ENCODE measurements at places on chromosomes 5 and 9.

DNA sequence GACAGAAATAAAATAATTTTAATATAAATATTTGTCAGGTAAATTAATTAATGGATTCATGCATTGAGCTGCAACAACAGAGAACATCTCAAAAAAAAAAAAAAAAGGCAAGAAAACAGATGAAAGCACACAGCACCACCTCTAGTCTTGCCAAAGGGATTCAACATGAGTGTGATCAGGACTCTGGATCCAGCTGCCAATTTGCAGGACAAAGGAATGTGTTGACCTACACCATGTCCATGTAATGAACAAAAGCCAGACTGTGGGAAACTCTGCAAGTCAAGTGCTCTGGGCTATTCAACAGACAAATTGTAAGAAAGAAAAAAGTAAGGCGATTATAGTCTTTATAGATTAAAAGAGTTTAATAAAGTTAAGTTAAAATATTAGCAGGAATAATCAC is 769.3 kb downstream of the TLR4 start:
- DNase-seq: no peak

- no peak for DNase-seq
Observed at GRCh38 chr5:107696080-107696479, 25.3 kb upstream of the EFNA5 start.

DNA sequence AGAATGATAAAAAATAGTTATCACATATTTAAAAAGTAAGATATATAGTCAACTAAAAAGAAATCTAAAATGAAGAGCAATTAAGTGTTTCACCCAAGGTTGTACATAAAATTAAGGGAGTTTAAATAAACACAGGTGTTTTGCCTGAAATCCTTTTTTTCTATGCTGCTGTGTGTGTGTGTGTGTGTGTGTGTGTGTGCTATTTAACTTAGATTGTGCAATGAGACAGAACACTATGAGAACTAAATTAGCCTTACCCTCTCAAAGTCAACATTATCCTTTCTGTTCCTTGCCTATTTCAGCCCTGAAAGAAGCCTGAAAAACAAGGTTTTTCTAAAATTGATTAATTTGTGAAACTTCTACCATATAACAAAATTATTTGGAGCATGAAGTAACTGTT is 516.2 kb downstream of the ELAVL2 start:
- no peak for DNase-seq

- no peak for DNase-seq
Observed at GRCh38 chr5:149860801-149861322, 83.7 kb downstream of the PDE6A start.

GRCh38 chr5:79273341-79273740 is 37.4 kb downstream of the JMY start:
- no peak for DNase-seq

DNA sequence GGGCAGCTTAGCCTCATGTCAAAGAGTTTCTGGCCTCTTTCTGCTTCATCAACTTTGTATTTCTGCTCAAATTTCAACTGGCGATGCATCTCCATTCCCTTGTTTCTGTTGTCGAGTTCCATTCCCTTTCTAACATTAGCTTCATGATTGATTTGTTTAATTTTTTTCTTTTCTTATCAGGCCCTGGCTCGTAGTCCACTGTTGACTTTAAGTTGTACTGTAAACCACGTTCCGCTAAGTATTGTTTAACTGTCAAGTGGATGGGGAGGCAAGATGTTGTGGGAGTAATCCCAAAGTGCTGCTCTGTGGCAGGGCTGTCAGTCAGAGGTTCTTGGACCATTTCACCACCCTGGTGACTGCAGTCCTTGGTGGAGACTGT is 309.1 kb downstream of the PSAT1 start:
- no peak for DNase-seq

- DNase-seq: no peak
Observed at GRCh38 chr9:69066955-69067354, 31.4 kb downstream of the FXN start.

DNA sequence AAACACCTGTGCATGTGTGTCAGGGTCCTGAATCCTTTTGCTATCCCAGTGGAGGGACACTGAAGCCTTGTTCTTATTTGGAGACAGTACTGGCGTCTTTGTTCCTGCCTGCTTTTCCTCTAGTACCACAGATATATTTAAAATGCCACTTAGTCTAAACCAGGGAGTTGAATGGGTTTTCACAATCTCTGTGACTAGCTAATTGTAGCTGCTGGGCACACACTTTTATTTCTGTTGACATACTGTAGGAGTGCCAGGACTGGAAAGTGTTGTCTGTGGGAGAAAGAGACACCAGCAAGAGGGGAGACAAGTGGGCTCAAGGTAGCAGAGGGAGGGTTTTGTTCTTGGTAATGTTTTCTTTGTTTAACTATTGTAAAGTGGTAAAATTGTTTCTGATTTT is 174.0 kb upstream of the SV2C start:
- DNase-seq: no peak

DNA sequence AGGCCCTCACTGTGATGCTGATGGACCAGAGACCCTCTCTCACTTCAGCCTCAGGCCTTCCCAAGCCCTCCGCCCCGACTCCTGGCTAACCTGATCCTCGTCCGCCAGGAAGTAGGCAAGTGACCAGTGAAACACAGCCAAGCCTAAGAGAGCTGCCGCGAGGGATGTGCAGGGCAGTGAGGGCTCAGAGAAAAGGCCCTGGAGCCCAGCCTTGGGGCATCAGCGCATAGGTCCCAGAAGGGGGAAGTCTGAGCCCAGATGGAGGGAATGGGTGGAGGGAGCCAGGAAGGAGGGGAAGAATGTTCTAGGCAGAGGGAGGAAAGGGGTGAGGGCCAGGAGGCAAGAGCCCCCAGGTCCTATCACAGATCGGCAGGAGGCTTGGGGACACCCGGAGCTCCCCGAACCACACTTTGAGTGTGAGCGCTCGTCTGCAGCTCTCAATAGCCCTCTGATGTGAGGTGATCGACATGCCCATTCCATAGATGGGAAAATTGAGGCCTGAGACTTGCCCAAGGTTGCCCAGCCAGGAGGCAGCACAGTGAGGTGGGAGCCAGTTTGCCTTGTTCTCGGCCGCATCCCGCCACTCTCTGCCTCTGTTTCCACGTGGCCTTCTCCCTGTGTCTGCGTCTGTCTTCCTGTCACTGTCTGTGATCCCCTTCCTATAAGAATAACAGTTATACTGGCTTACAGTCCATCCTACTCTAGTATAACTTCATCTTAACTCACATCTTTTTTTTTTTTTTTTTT is 20.2 kb downstream of the PLPP7 start:
- DNase-seq: no peak

- DNase-seq: no peak
Observed at GRCh38 chr9:107024193-107024592, 161.2 kb downstream of the ZNF462 start.

DNA sequence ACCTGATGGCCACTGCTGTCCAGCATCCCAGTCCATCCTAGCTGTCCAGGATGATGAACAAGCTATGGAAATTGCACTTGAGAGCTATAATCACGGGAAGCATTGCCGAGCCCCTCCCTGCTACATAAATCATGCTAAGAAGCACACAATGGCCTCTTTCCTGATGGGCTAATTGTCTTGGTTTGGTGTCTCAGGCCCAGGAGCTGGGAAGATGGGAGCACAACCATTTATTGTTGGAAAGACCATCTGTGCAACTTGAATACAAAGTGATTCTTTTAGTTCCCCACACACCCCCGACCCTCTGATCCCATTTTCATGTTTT is 80.4 kb downstream of the RGS3 start:
- no peak for DNase-seq

DNA sequence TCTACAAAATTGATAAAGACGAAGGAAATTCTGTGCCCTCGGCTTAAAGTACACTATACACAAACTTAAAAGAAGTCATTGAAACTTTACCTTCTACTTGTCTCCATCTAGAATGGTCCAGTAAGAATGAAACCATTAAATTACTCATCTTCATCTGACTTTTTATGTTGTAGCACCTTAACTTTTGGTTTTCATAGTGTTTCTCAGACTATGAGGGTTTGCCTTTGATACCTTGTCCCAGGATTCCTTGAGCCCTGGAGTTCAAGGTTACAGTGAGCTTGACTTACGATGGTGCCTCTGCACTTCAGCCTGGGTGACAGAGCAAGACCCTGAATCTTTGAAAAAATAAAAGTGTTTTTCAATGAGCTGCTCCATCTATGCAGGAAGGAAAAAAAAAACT is 132.2 kb downstream of the CDC42SE2 start:
- DNase-seq: no peak

GRCh38 chr5:174601946-174602345 is 122.4 kb upstream of the MSX2 start:
- DNase-seq: no peak

DNA sequence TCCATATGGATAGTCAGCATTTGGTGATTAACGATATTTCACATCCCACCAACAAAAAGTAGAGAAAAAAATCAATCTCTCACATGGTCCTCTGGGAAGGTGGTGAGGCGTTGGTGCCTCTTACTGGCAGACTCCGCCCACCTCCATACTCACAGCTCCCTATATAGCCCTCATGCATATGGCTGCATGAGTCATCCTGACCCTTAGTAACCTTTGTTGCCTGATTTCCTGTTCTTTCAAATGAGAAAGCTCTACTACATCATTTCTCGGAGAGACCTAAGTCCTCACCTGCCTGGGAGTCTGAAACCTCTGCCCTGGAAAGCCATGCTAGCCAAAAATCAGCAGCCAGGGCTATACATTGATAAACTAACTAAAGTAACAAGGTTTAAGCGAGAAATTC is 33.3 kb upstream of the ABCA1 start:
- DNase-seq: no peak

DNA sequence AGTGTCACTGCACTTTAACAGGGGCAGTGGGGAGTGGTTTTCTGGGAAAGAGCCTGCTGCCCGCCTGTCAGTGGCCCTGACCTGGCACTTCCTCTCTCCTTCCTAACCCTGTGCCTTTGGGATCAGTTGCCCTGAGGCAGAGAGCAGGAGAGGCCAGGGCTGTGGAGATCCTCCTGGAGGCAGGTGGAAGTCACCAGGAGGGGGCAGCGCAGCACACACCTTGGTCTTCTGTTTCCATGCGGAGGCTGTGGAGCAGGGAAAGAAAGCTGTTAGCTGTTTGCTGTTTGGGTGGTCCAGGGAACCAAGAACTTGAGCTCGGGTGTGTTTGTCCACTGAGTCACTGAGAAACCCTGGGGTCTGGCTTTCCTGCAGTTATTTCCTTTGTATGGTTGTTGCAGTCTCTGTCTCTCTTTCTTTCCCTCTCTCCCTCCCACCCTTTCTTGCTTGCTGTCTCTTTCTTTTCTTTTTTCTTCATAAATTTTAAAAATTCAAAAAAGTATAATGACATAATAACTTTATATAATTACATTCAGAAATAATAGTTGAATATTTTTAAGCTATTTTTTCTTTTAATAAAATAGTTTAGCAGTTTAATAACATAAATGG is 28.1 kb downstream of the NTRK2 start:
- no peak for DNase-seq

GRCh38 chr9:86238861-86239770 is 20.3 kb downstream of the C9orf153 start:
- DNase-seq: no peak

- no peak for DNase-seq
Observed at GRCh38 chr5:73663161-73663859, 37.3 kb downstream of the ARHGEF28 start.

GRCh38 chr5:86885489-86886230 is 267.9 kb downstream of the COX7C start:
- DNase-seq: no peak

- no peak for DNase-seq
Observed at GRCh38 chr5:37723162-37723961, 116.5 kb downstream of the GDNF start.

GRCh38 chr9:69877852-69878514 is 57.4 kb downstream of the CFAP95 start:
- DNase-seq: no peak

DNA sequence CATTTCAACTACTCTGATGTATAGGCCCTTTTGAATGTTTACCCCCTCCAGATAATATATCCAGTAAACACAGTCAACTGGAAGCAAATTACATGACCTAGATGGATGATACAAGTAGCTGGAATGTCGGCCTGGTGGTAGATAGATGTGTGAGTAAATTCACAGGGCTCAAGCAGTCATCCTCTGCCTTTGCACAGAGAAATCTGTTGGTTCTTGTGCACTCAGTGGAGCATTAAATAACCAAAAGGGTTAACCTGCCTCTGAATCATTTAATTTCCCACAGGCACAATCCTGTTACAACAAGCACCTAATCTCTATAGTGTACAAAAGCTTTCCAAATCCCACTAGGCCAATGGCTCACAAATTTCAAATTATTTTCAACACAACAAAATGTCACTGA is 668.3 kb downstream of the DNAH5 start:
- no peak for DNase-seq

GRCh38 chr5:1883925-1884677 is 1.4 kb upstream of the IRX4 start:
- no peak for DNase-seq

DNA sequence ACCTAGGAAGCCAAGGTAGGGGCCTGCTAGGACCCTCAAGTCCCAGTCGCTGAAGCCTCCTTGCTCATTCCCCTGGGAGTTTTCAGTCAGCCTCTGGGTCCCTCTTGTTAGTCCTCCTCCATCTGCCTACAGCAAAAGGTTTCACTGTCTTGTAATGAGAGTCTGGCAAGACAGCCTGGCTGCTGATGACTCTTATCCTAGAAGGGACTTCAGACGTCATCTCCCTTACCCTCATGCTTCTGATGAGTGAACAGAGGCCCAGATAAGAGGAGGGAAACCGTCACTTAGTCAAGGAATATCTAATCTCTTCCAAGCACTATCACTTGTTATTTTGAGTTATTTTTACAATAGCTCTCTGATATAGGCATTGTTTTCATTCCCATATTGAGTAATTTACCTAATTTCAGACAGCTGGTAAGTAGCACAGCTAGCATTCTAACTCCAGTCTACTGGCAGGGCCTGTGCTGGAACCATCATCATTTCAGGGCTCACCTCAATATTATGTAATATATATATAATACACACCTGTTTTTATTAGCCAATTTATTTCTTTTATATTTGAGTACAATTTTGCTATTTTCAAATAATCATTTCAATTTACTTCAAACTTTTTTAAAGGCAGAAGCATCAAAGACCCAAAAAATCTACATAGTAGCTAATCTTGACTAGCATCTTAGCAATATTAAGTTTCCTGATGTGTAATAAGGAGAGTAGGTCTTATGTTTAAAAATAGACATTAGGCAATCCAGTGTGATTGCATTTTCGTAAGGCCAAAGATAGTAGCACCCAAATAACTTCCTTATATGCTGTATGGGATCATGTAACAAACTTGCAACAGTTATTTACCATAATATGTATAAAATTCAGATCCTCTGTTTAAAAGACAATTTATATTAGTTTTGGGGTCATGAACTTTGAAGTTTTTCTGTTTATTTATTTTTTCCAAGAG is 7.9 kb downstream of the CMYA5 start:
- no peak for DNase-seq

DNA sequence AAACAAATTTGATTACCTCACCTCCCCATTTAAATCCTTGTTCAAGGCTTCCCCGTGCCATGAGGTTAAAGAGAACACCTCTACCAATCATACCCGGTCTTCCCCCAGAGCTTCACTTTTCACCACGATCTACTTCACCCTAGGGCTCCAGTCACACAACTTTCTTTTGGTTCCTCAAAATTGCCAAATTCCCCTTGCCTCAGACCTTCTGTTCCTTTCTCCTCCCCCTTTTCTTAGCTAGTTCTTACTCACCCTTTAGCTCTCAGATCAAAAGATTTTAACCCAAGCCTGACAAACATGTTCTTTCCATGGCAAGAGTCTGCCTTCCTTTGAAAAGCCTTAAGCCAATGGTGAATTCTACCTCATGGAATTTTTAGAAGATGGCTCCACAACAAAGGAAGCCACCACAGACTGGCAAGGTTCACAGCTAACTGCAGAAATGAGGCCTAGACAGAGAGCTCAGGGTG is 56.7 kb downstream of the MAPKAP1 start:
- no peak for DNase-seq
